Right atrium auricular region (tissue), 2 donors: ENCODE measurements at places on chromosomes 5 and 9. TPM values are rescaled to one million over a fixed set of nuclear protein-coding genes. Genes with fewer than 3 reads are reported as not detected.

GRCh38 chr5:78300464-78301045, 6.1 kb upstream of the AP3B1 start:
- no peak for DNase-seq

DNA sequence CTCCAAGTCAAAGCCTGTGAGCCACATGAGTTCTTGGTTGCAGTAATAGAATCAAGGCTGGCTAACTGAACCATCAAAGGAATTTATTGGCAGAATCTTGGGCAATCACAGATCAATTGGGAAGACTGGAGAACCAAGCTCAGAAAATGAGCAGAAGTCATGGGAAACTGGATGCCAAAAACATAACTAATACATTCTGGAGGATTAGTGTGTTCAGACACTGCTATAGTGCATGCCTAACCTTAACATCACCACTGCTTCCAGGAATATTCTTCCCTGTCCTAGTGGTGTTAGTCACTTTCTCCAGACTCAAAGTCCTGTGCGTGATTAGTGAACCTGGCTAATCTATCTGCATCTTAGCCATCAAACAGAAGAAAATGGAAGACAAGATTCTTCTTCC, 843.7 kb downstream of the EFNA5 start:
- DNase-seq, result no peak

GRCh38 chr9:27352457-27353165, 55.7 kb upstream of the EQTN start:
- no peak for DNase-seq

DNA sequence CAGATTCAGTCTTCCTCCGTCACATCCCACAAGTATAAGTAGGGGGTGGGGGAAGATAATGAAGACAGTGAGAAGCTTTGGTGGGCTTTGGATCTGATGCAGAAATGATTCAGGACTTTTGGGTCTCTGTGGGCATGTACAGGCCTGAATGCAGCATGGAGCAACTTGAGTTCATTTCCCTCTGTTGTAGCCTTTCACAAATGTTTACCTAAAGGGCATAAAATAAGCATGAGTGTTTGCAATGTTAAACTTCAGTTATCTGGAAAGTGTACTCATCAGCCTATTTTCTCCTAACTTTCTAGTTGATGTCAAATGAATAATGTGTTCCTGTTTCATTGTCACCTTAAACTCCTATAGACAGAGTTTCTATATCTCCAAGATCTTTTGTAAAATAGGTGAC, 39.3 kb downstream of the GARNL3 start:
- no peak for DNase-seq

DNA sequence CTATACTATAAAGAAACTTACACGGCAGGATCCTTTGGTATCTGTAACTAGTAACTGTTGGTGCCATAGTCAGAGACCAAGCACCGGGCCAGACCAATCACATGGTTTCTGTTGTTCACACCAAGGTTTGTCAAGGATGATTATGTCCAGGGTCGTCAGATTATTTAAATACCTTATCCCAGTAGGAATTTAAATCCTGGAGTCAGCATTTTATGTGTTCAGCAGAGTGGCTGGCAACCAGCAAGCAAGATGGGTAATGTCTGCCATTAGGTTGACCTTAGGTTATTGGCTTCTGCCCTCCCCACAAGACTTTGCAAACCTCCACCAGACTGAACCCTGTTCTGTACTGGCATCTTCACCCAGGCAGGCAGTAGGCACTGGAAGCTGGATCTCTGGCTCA, 39.3 kb upstream of the TMOD1 start:
- DNase-seq, result no peak

DNA sequence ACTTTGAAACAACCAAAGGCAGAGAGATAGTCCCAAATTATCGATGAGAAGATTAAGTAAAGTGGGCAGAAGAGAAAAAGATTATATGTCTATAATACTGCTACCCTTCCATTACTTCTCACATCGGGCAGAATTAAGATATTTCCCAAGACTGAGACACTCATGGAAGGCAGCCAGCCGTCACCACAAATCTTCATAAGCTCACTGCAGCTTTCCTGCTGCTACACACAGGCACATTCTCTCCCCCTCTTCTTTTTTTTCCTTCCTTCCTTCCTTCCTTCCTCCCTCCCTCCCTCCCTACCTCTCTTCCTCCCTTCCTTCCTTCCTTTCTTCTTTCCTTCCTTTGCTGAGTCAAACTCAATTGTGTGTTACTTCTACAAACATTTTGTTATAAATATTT, 58.7 kb upstream of the SPATA31C2 start:
- no peak for DNase-seq

GRCh38 chr9:100428871-100429654, 2.1 kb downstream of the MSANTD3 start:
- DNase-seq, result peak; percentile 64

- DNase-seq, result no peak
Measured at GRCh38 chr5:149216496-149216895, 55.2 kb upstream of the AFAP1L1 start.

- DNase-seq, result no peak
Measured at GRCh38 chr9:99112750-99113413, 8.0 kb downstream of the TGFBR1 start.

DNA sequence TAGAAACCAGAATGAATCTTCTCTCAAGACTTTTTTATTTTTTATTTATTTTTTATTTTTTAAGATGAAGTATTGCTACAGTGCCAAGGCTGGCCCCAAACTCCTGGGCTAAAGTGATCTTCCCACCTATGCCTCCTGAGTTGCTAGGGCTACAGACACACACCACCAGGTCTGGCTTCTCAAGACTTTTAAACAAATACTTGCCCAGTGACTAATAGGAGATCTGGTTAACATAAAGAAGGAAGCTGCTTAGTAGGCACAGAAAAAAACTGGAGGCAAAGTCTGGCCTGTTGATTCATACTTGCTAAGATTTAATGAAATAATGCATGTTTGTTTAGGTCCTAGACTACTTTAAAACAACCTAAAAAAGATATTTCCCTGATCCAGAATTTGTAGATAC, 43.8 kb downstream of the SLC38A9 start:
- DNase-seq, result no peak

DNA sequence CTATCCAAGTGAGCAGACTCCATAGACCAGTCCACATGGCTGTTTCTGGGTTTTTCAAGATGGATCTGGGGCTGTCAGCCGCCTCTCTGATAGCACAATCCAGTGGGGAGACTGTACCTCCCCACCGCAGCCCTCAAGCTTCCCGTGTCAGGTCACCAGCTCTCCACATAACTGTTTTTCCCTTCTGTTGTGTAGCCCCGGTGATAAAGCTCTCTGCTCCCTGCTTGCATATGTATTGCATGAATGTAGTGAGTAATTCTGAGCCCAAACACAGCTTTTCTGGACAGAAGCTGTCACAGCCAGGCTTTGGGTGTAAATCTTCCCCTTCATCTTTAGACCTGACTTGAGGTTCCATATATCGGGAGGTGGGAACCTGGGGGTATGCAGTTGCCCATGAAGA, 23.1 kb upstream of the CFAP157 start:
- DNase-seq, result no peak

GRCh38 chr5:150574818-150575547, 65.5 kb upstream of the SYNPO start:
- no peak for DNase-seq

DNA sequence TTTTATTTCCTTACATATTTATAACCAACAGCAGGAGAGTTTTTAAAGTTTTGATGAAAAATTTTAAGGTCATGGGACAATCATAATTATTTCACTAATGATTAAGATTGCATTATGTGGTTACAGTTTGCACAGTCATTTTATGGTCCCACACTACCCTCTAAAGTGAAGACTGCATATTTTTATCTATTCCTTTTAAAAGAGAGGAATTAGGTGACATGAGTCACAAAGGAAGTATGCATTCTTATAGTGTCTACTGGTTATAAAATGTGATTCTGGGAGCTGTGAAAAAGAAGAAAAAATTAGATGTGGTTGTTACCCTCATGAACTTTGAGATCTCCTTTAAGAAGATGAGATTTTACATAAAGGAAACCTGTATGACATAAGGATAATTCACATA, 87.9 kb upstream of the GRIA1 start:
- no peak for DNase-seq

GRCh38 chr5:89988998-89989655, 420.4 kb downstream of the CETN3 start:
- DNase-seq, result no peak

DNA sequence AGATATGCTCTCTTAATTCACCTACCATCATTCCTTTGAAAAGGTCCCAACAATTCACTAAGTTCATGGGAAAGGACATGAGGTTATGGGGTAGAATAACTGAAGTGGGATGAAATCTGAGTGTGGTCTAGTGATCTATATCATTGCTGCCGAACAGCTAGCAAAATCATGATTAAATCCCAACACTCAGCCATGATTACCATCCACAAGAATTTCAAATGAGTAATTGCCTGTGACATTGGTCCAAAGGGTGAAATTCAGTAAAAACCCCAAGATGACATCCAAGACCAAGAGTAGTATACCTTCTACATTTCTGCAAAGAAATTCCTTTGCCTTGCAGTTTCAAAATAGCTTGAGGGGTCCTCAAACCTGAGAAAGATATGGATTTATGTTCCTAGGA, 225.6 kb downstream of the SPOCK1 start:
- DNase-seq, result no peak

DNA sequence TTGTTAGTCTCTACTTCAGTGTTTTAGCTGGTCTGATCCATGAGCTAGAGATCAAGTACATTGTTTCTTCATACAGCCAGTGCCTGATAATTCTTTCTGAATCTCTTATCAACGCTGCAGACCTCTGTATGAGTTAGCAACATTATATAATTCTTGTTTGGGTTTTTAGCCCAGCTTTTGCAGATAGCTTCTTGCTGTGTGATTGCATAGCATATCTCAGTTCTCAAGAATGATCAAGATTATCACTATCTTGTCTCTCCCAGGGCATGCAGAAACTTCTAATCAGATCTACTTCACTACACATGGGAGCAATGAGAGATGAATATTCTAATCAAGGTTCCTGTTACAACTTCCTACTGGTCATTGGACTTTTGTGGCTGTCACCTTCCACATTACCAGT, 158.3 kb downstream of the FAM174A start:
- DNase-seq, result no peak

DNA sequence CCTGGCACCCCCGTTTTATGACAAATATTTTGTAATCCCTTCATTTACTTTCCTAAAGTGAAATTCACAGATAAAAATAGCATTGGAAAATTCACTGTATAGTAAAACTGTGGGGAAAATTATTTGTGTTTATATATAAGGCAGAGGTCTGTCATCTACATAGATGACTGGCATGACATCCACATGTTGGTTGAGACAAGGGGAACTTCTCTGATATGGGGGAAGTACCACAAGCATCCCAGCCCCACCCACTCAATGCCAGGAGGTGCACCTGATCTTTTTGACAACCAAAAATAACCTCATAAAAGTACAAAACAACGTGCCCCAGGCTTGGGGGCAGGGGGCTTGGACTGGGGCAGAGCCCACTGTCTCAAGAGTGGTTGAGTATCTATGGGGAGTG, 6.3 kb upstream of the TDRD7 start:
- no peak for DNase-seq

GRCh38 chr9:34010979-34011378, 37.7 kb downstream of the UBAP2 start:
- DNase-seq, result no peak

- no peak for DNase-seq
Measured at GRCh38 chr5:157575381-157576020, at the start of gene ADAM19. ADAM19 (minus strand) TSS chr5:157575775; CDS start chr5:157575696, 79 bp downstream.

DNA sequence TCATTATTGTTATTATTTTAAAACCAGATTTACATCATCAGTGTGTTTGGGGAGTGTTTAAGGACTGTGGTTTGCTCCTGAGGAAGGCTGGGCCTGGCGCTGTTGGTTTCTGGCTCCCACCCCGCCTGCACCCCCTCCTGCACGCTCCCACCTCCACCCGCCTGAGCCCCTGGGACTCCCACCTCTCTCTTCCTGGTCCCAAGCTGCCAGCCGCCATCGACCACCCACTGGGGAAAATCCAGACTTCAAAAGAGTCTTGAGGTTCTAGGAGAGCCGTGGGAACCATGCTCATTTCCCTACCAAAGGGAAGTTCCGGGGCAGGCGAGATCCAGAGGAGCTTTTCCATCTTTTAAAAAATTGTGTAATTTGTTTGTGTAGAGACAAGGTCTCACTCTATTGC, 35.0 kb upstream of the FUBP3 start:
- no peak for DNase-seq

DNA sequence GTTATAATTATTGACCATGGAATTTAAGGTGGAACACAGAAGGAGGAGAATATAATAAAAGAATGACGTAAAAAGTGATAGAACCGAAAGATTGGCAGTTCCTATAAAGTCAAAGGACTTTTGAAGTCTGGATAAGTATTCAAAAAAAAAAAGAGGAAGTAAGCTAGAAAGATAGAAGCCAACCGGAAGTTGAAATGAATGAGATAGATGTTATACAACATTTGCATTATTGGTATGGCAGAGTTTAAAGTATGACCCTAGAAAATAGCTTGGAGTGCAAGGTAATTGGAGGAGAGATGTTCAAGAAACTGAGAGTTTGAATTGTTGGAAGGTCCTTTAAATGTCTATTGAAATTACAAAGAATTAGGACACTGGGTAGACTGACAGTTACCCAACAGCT, 293.6 kb downstream of the FER start:
- no peak for DNase-seq

DNA sequence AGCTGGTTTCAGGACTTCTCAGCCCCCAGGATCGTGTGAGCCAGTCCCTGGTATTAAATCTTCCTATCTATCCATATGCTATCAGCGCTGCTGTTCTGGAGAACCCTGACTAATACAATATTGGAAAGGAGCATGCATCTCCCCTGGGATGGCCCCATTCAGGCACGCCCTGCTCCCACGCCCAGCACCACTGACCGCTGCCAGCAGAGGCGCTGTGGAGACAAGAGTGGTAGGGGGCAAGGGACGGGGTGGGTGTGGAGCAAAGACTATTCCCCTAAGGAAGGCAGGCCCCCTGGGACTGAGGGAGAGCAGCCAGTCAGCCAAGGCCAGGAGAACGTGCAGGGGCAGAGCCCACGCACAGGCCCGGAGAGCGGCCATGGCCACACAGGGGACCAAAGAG, 116.0 kb downstream of the VAV2 start:
- no peak for DNase-seq

GRCh38 chr5:111454198-111454622, 58.1 kb downstream of the STARD4 start:
- DNase-seq, result no peak

GRCh38 chr9:13459071-13459470, 179.6 kb upstream of the MPDZ start:
- no peak for DNase-seq

Gene GPSM1
- 44.5 TPM for total RNA-seq

Gene PCDHA9
- total RNA-seq, result 0.04 TPM

Gene PCDHA3
- 0.48 TPM for total RNA-seq

Gene SLC36A3
- not detected for total RNA-seq

Gene PTPRD
- 5.5 TPM for total RNA-seq

Gene ZNF454
- 2.6 TPM for total RNA-seq

Gene UNC13B
- 14.6 TPM for total RNA-seq

Gene FSD1L
- 1.6 TPM for total RNA-seq

Gene ADAMTS6
- total RNA-seq, result 0.74 TPM

Gene CKS2
- 7.4 TPM for total RNA-seq

Gene DNM1
- total RNA-seq, result 3.9 TPM

Gene OSMR
- total RNA-seq, result 28.6 TPM

Gene NEURL1B
- 22.4 TPM for total RNA-seq
